Posterior cingulate gyrus (tissue), 11 donors: ENCODE measurements at places on chromosomes 7 and 10.
A peak's percentile ranks its signal among the peaks of the same experiment; 100 is the strongest.

DNA sequence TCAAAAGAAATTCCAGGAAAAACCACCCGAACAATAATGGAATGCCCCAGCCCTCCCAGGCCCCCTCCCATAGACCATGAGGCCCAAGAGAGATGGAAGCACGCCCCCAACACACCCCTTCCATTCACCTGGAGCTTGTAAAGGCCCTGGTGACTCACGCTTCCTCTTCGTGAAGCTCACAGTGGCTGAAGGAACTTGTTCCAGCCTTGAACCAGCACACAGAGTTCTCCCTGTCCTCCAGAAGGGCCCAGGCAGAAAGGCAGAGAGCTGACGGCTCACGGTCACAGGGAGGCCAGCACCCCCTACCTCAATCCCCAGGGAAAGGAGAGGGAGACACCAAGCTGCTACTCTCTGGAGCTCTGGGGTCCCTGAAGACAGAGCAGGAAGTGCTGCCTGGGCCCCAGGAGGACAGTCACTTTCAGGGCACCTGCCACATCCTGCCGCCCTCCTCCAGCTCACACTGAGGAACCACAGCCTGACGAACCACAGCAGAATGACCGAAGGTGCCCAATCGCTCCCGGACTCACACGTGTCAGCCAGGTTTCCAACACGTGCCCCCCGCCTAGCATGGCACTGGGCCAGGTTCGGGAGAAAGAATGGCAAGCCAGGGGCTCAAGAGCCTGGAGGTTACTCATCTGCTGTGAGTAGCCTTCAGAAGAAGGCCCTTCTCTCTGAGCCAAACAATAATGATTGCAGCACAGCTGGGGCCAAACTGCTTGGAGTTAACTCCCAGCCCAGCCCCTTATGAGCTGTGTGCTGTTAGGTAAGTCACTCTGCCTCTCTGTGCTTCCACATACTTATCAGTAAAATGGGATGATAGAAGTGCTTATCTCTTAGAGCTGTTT lies 52.8 kb downstream of the DLG5 start:
- DNase-seq = no peak

- DNase-seq = no peak
Observed at GRCh38 chr10:35600193-35600592, 4.9 kb upstream of the GJD4 start.

DNA sequence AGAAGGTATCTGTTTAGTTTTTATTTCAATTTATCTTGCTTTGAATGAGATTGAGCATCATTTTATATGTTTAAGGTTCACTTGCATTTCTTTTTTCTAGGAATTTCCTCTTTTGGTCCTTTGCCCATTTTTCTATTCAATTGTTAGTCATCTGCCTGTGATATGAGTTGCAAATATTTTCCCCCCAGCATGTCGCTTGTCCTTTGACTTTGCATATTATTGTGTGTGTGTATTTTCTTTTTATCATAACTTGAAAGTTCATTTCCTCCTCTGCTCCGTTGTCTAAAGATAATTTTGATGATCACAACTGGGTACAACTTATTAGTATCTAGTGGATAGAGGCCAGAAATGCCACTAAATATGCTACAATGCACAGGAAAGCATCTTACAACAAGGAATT lies 132.7 kb upstream of the MDFIC start:
- no peak for DNase-seq

GRCh38 chr10:97542169-97543024 lies 30.2 kb upstream of the ANKRD2 start:
- DNase-seq = peak; percentile 92

GRCh38 chr10:74913377-74913979 lies 87.1 kb downstream of the KAT6B start:
- DNase-seq = no peak

- DNase-seq = no peak
Observed at GRCh38 chr10:91096274-91096673, 124.2 kb upstream of the PCGF5 start.

DNA sequence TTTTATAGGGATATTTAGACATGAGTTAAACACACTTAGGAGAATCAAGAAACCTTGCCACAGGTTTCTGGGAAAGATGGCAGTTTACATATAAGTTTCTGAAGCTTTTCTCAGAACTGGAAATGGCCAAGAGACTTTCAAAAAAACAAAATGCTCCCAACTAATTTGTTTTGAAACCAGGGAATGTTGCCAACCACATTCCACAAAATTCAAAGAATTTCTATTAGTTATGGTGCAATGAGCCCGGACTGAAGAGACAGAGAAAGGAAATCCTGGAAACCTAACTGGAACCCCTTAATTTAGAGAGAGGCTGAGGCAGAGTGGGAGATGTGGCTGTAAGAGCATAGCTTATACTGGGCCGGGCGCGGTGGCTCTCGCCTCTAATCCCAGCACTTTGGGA lies 128.5 kb downstream of the PTEN start:
- no peak for DNase-seq

DNA sequence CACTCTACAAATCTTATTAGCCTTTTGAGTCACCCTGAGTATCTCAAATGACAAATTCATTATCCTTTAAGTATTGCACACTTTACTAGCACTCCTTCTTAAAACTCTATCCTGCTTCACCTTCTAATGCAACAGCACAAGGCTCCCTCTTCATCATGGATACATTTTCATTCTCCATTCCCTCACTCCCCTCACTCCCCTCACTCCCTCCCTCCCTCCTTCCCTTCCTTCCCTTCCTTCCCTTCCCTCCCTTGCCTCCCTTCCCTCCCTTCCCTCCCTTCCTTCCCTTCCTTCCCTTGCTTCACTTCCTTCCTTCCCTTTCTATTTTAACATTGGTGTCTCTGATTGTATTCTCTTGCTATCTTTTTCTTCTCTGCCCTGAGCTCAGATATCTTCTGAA lies 130.5 kb downstream of the PCLO start:
- DNase-seq = no peak

DNA sequence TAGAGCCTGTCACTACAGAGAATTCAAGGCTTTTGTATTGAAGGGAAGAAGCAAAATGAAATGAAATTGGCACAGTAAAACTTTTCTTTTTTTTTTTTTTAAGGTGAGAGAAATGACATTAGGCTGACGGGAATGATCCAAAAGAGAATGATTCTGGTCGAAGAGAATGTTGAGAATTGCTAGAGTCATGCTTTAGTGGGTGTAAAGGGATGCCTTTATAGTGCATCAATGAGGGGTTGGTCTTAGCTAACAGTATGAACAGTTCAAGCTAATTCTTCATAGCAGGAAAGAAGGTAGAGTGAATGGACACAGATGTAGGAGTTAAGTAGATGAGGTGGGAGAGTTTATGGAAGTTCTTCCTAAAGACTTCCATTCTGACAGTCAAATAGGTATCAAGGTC lies 32.3 kb upstream of the LSM8 start:
- no peak for DNase-seq

GRCh38 chr7:114155116-114156110 lies 236.6 kb upstream of the PPP1R3A start:
- DNase-seq = no peak

DNA sequence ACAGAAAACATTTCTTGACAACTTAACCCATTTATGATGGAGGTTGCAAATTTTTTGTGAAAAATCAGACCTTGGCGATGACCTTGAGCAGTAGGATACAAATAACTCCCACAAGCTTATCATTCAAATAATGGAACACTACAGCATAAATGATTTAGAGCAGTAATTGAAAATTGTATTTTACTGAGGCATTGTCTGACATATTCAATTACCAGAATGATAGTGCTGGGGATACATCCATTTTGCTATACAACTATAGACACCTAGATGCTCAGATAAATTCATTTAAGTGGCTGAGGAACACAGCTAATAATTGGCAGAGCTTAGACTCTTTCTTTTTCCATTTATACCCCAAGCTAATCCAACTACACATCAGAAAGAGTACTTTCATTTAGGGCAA lies 18.9 kb downstream of the TWIST1 start:
- no peak for DNase-seq

DNA sequence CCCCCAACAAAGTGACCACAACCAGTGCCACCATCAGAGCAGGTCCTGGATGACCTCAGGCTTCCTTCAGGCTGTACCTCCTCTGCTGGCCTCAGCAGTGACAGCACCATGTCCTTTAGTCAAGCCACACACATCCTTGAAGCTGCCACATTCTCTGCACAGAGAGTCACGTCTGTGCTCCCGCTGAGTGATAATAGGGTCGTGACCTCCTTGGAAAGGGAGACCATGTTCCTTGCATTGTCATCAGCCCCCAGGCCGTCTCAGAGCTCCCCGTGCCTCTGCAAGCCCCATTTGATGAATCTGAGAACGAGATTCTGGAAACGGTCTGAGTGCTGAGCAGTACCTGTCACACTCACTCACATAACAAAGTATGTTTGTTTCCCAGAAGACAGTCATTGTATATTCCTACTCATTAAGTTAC lies 106.5 kb upstream of the PRR15 start:
- DNase-seq = no peak

DNA sequence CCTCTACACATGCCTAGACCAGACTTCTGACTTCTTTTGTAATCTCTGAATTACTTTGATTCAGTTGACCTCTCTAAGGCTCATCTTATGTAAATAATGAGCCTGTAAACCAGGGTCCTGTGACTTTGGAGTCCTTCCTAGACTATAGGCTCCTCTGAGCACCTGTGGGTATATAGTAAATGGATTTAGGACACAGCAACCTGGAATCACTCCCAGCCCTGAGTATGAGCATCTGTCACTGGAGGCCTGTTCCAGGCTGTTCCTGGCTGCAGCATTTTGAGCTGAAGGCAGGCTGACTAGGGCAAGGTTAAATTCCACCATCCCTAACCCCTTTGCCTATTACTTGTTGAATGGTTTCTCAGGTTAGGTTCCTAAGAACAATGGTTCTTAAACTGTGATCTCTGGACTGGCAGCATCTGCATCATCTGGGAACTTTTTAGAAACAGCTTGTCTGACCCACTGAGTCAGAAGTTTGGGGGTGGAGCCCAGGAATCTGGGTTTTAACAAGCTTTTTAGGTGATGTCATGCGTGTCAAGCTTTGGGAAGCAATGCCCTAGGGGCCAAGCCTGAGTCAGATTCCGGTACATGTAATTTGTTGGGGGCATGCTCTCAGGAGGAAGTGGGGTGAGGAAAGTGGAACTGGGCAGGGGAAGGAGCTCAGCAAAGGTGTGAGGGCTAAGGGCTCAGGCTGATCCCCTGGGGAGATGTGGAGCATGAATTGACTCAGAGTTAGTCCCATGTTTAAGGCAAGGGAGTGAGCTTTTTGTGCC lies 28.2 kb downstream of the MINDY4 start:
- DNase-seq = no peak

- DNase-seq = no peak
Observed at GRCh38 chr10:124025660-124026588, 67.5 kb downstream of the CHST15 start.

DNA sequence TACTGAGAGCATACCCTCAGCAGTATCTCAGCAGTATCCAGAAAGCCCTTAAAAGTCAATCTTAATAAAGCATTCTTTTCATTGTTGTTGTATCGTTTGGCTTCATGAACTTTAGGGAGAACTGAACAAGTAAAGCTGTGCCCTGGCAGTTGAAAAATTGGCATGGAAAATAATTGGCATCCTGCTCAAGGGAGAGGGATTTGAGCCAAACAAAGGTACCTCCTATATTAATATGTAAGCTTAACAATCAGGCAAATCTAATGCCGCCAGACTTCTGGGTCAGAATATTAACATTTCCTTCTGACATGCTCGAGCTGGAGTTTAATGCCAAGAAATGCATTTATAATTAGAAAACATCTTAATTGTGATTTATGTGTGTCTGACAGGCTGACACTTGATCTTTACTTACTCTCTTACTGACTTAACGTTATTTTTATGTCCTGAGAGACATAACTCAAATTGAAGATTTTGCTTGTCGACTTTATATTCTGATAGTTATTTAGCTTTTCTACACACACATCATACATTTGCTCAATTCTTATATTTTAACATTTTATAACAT lies 42.1 kb upstream of the PCDH15 start:
- DNase-seq = no peak
